ENCODE measurements at places on chromosomes 4 and X.

DNA sequence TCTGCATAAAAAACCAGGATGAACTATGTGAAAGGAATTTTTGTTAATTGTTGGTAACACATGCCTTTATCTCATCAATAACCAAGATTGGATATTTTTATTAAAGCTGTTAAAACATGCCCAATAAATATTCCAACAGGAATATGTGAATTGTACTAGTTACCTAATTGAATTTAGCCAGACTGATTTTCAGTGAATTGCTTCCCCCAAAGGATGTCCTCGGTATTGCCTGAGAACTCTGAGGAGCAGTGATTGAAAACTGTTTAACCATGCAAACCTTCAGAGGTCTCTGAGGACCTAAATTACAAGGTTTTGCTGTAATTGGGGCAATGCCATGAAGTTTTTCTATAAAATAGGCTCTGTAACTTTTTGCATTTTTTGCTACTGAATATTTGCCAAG is 66.6 kb downstream of the BLTP1 start:
- no peak for DNase-seq

DNA sequence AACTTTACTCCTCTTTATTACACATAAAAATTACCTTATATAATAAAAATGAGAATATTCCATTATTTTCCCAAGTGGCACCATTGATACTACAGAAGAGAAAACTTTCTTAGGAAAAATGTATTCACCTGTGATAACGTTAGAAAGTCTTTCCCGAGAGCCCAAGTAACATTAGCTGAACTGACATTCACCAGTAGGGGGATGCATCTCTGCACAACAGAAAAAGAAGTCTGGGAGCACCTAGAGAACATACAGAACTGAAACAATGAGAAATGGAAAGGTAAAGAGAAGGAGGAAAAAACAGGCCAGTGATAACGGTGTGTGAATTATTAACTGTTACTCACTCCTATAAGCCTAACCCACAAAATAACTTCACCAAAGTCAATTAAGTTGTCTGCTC is 423.3 kb downstream of the CENPC start:
- no peak for DNase-seq

DNA sequence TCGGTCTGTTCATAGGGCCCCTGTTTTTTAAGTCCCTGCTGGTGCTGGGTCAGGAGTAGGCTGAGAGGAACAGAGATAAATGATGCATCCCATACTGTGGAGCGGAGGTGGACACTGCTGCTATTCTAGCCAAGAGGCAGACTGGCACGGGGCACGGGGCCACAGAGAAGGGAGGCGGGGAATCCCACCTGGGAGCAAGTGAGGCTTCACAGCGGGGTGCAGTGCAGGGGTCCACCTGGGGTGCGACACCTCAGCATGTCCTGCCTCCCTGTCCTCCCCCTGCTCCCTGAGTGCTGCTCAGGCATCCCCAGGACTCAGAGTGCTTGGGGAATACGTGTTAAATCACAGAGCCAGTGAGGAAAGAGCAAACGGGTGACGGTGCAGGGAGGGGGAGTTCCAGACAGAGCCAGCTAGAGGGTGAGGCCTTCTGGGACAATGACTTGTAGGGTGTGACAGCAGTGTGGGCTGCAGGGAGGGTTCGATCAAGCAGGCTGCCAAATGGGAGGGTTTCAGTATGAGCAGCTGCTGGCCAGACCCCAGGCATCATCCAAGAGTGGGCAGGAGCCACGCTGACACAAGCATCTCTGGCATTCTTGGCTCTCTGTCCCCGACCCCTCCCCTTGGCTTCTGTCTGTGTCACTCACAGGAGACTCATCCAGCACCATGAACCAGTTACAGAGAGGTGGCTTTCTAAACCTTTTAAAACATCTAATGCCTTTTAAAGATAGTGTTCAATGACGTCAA is 13.7 kb upstream of the HTRA3 start:
- no peak for DNase-seq

DNA sequence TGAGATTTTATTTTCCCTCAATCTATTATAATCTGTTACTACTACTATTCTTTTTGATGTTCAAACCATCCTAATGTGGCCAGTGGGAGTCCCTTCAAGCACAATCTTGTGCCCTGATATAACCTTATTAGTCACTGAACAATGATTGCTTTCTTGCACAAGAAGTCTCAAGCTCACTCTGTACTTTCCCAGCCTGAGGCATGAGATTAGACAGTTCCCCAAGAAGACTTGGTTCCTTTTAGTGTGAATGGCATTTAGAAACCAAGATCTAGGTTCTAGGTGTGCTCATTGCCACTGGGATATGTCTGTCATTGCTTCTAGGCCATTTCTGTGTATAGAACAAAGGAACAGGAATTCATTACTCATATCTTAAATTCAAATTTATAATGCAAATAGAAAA is 28.0 kb upstream of the RBM41 start:
- no peak for DNase-seq

- DNase-seq: no peak
Measured at GRCh38 chr4:158777423-158778155, 8.8 kb downstream of the FNIP2 start.

DNA sequence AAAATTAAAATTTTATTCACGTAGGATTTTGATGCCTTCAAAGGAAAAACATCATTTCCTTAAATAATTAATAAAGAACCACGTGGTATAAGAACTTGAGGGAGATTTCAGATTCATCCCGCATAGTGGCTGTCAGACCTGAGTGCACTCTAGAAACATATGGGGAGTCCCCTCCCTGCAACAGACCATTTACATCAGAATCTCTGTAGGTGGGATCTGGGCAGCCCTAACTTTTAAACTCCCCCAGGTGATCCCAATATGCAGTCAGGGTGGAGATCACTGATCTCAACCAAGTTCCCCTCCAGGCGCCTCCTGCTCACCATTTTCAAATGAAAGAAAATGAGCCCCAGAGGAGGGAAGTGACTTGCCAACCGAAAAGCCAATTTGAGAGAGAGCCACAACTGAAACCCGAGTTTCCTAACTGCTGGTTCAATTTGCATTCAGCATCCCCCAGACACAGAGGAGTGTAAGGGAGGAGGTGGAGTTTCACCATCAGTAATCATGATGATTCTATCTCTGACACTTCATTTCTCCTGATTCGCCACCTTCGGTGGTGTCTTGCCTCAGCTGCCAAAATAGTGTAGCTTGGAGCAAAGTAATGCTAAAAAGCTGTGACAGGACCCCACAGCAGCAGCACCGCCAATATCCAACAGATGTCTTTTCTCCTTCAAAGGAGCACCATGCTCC is 11.4 kb downstream of the RNF150 start:
- no peak for DNase-seq

GRCh38 chr4:126755506-126755905 is 877.3 kb upstream of the INTU start:
- DNase-seq: no peak

GRCh38 chrX:138519296-138519695 is 192.2 kb downstream of the FGF13 start:
- no peak for DNase-seq

DNA sequence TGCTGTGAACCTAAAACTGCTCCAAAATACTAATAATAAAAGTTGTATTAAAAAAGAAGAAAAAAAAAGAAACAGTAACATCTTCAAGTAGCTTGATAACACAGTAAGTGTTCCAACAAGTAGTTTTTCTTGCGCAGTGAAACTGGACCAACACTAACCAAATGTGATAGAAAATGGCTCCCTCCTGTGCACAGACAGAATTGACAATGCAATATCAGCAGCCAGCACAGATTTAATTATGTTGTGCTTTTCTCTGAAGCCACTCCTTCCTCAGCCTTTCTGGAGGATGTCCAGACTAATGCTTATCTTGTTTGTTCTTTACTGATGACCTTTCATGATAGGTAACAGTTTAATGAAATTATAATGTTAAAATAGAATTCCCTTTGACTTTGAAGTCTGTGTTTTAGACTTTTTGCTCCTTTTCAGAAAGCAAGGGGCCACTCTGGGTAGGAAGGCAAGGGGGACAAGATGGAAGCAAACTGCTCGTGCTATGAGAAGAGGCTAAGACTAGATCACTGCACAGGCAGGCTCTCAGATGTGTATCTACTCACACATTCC is 147.1 kb upstream of the RPL34 start:
- no peak for DNase-seq

GRCh38 chr4:123446865-123447474 is 50.4 kb downstream of the SPRY1 start:
- DNase-seq: no peak

- no peak for DNase-seq
Measured at GRCh38 chr4:12408364-12408763, 979.7 kb upstream of the HS3ST1 start.

GRCh38 chrX:91434351-91435168 is at the start of gene PABPC5:
Gene PABPC5, plus strand, starts transcription at chrX:91434839. Its CDS starts 739 bp downstream, at chrX:91435578.
- DNase-seq: no peak

DNA sequence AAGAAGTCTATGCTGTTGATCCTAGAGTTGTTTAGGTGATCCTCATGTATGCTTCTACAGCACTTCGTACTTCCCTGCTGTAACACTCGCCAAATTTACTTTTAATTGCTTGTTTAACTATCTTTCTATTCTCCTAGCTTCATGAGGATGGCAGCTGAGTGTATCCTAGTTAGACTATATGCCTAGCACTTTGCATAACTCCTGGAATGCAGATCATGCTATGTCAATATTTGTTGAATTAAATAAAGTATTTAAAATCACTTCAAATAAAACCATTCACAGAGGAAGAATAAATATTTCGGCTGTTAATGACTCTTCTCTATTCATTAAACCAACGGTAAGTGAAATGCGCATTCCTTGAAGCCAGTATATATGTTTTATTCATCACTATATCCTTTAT is 55.1 kb downstream of the F9 start:
- DNase-seq: no peak

GRCh38 chrX:12548341-12548740 is 242.9 kb upstream of the PRPS2 start:
- DNase-seq: no peak

DNA sequence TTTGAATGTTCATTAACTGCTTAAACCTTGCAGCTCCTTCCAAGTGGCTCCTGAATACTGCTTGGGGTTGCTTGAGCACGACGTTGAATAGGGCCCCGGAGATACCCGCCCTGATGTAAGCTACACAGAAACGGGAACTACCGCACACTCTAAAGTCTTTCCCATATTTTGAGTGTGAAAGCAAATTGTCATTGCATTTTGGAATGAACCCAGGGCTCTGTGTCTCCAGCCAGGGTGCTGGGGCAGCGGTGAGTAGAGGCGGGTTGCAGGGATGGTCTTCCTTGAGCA is 59.4 kb upstream of the HELT start:
- DNase-seq: no peak

GRCh38 chr4:105951198-105951597 is 55.9 kb downstream of the NPNT start:
- no peak for DNase-seq

- DNase-seq: no peak
Measured at GRCh38 chrX:790783-791360, 160.3 kb downstream of the SHOX start.

- DNase-seq: no peak
Measured at GRCh38 chrX:15277604-15278003, 7.7 kb upstream of the ASB9 start.

DNA sequence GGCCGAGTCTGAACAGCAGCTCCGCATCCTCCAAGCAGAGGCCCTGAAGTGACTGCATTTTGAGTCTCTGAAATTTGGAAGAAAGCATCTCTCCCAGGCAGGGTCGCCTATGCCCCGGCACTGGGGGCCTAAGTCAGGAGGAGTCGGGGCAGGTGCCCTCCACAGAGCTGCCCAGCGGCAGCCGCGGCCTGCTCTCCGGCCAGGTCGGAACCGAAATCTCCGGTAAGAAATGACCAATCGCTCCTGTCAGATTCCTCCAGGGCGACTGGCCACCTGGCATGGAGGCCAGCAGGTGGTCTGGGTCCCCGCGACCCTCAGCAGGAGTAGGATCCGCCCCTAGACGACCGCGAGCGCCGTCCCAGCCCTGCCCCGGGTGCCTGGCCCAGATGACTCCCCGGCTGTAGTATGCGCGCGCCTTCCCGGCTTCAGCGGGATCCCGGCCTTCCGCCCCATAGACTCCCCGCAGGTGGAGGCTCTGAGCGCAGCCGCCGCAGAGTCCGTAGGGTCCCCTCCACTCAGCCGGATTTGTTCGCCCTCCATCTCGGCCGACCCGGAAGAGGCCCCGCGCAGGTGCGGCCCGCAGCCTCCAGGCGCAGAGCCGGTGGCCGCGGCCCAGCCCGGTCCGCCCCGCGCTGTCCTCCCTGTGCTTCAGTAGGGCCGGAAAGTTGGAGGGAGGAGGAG is 1.5 kb downstream of the NKX1-1 start:
- no peak for DNase-seq

DNA sequence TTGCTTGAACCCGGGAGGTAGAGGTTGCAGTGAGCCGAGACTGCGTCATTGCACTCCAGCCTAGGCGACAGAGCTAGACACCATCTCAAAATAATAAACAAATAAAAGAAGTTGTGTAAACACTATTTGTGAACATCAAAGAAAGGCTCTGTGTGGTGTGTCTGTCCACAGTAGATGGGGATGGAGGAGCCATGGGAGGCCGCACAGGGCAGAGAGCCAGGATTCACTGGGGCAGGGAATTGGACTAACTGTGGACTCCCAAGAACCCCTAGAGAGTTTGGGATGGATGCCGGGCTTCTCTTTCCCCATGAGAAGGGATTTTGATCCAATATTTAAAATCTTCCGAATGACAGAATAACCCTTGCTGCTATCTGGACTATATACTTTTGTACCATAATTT is 26.5 kb downstream of the TBC1D1 start:
- DNase-seq: no peak

- no peak for DNase-seq
Measured at GRCh38 chr4:13783800-13784411, 156.4 kb upstream of the BOD1L1 start.

DNA sequence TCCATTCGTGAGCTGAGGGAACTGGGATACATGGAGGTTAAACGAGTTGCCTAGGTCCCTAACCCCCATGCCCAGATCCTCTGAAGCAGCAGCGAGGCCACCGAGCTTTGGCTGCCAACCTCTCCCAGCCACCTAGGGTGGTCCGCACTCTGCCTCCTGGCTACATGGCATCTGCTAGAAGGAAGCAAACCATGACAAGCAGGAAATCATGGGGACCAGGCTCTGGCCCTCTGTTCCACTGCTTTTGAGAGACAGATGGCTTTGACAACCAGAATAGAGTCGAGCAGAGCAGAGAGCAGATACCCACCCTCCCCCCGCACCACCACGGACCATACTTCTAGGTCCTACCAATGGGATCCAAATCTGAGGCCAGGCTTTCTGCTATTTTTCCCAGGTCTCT is 37.5 kb upstream of the NKRF start:
- no peak for DNase-seq

DNA sequence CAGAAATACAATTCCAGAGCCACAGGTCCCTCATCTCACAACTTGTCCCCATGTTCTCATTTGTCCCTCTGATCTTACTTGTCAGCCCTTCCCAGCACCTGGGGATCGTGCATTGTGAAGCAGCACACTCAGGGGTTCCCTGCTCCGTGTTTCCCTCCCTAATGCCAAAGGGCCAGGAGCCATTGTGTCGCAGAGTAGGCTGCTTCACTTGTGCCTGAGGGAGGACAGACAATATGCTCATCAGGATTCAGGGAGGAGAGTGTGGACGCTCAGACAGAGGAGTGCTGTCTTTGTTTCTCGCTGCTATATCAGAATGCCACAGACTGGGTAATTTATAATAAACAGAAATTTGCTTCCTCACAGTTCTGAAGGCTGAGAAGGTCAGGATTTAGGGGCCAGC is 315.3 kb downstream of the TRIML1 start:
- no peak for DNase-seq

GRCh38 chr4:6539009-6539764 is 35.8 kb upstream of the MAN2B2 start:
- no peak for DNase-seq

GRCh38 chr4:129403848-129404247 is 307.9 kb downstream of the C4orf33 start:
- no peak for DNase-seq

All from activated T-helper 1 cell treated with anti-CD3 and anti-CD28 coated beads, Interleukin-2, amount 50 U/mL, for 16 hours (primary cell).